ENCODE measurements at places on chromosomes 3 and 15. TPM values are rescaled to one million over a fixed set of nuclear protein-coding genes. Genes with fewer than 3 reads are reported as not detected.

DNA sequence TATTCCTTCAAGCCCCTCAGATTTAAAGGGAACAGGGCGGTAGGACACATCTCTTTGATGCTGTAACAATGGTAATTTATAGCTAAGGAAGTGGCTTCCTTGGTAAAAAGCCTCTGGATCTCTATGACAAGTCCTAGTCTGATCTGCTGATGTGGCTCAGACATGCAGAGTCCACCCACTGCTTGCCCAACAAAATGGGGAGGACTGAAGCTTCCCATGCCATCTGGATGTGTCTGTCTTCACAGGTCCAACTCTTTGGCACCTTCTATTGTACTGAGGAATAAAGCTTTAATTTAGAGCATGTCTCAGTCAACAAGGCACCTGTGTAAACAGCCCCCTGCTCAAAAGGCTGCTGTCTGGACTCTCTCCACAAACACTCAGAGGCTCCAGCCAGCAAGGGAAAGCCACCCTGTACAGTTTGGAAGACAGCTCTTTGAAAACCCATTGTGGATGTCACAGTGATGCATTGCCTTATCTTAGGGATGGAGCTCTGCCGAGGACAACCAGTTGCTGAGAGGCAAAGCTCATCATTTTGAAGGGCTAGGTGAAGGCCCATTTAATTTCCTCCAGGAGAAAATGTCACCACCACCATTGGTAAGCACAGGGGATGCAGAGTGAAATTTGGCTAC, 348.6 kb upstream of the GRM7 start:
- no peaks in the 10 kb centered on the region for H3K27me3 ChIP-seq
- H3K4me1 ChIP-seq: no peaks in the 10 kb centered on the region
- no peak overlapping the region for H3K4me3 ChIP-seq
- H3K27ac ChIP-seq: no peak overlapping the region
- DNase-seq: no peak
- H3K36me3 ChIP-seq: no peaks in the 10 kb centered on the region

GRCh38 chr15:75042730-75043508, 19.5 kb downstream of the PPCDC start:
- H3K4me3 ChIP-seq: no peak overlapping the region
- no peaks in the 10 kb centered on the region for H3K27me3 ChIP-seq
- H3K27ac ChIP-seq: peak overlapping the region; percentile 93
- peaks cover 18% of the 10 kb centered on the region for H3K4me1 ChIP-seq
- DNase-seq: peak; percentile 96

Gene SERINC4
- polyA plus RNA-seq: 0.34 TPM

DNA sequence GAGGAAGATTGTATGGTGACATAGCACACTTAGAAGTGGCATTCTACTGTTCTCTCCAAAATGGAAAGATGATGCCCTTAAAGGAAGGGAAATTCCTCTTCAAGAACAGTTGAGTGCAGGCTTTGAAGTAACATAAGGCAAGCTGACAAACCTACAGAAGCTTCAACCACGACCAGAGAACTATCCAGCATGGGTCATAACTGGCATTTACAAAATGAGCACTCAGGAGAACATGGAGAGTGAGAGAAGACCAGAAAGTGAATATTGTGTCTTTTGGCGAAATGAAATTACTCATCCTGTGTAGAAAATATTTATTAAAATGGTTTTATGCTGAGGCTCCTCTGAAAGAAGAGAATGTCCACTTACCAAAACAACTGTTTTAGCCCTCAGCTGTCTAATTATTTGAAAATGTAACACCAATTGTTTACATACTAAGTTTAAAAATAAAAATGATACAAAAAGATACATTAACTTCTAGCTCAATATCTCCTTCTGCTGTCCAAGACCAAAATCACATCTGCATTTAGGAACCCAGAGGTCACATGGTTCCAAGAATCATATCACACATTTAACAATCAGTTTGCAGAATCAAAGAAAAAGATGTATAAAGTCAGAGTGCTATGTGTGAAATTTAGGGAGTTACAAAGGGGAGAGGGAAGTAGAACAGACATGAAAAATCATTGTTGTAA, 216.9 kb downstream of the ATP8B4 start:
- no peak for DNase-seq
- no peaks in the 10 kb centered on the region for H3K4me1 ChIP-seq
- H3K27ac ChIP-seq: no peak overlapping the region
- H3K4me3 ChIP-seq: no peak overlapping the region
- H3K27me3 ChIP-seq: no peaks in the 10 kb centered on the region
- no peaks in the 10 kb centered on the region for H3K36me3 ChIP-seq

DNA sequence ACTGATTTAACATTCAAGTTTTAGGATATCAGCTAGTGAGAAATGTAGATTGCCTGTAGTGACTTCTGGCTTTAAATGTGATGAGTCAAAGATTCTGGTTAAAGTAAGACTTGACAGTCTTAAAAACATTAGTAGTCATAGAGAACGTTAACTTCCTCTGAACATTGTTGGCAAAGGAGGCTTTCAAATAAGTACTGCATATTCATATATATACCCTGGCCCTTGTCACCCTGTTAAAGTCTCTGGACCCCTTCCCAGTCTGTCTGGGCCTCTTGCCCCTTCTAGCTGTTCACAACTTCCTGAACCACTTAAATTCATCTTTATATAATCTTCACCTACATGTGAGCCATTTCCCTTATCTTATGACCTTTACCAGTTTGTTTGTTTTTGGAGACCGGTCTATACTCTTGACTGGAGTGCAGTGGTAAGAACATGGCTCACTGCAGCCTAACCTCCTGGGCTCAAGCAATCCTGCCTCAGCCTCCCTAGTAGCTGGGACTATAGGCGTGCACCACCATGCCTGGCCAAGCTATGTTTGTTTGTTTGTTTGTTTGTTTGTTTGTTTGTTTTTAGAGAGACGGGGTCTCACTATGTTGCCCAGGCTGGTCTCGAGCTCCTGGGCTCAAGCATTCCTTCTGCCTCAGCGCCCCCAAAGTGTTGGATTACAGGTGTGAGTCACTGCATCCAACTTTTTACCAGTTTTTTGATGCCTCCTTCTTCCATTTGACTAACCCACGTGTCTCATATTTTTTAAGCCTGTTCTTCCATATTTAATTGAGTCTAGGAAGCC, 64.4 kb upstream of the CRTC3 start:
- peaks cover 9% of the 10 kb centered on the region for H3K36me3 ChIP-seq
- H3K27me3 ChIP-seq: no peaks in the 10 kb centered on the region
- H3K4me3 ChIP-seq: no peak overlapping the region
- H3K4me1 ChIP-seq: peaks cover 3% of the 10 kb centered on the region

GRCh38 chr15:38065721-38066345, 131.4 kb downstream of the TMCO5A start:
- H3K4me1 ChIP-seq: peaks cover 22% of the 10 kb centered on the region
- no peak overlapping the region for H3K27ac ChIP-seq
- no peak for DNase-seq
- H3K27me3 ChIP-seq: no peaks in the 10 kb centered on the region

DNA sequence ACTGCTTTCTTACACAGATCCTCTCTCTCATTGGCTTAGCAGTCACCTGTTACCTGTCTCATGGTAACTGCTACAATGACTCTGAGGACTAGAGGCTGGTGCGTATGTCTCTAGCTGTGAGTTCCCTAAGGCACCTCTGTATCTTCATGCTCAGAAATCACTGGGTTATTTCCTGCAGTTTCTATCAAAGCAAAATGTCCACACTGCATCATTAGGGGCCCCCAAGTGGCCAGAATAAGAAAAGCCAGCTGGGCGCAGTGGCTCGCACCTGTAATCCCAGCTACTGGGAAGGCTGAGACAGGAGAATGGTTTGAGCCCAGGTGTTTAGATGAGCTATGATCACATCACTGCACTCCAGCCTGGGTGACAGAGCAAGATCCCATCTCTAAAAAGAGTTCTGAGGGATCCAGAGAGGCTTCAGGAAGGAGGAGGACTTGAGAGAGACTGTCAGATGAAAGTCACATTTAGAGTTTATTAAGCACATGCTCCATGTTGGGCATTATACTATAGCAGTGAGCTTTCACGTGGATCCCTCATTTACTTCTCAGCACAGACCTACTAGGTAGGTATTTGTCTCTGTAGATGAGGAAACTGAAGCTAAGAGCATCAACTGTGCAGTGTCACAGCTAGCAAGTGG, 2.3 kb upstream of the VPS18 start:
- no peak overlapping the region for H3K27ac ChIP-seq
- peaks cover 2% of the 10 kb centered on the region for H3K4me1 ChIP-seq
- H3K36me3 ChIP-seq: no peaks in the 10 kb centered on the region
- H3K4me3 ChIP-seq: no peak overlapping the region
- H3K27me3 ChIP-seq: no peaks in the 10 kb centered on the region

DNA sequence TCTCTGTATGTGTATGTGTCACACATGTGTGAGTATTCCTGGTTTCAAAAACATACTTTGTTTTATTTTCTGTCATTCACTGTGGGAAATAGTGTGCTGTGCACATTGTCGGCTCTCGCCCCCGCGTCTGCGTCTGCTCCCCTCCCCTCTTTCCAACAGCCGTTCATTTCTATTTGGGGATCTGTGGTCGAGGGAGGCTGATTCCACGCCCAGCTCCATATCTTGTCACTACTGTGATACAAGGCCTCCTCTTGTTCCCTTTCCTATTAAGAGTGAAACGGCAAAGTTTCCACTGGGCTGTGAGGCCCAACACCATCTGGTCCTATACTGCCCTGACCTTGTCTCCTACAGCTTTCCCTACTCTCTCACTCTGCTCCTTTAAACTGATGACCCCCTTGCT, 172.5 kb upstream of the LRIG1 start:
- no peaks in the 10 kb centered on the region for H3K36me3 ChIP-seq
- H3K4me1 ChIP-seq: no peaks in the 10 kb centered on the region

- no peak overlapping the region for H3K27ac ChIP-seq
- no peak overlapping the region for H3K4me3 ChIP-seq
- H3K27me3 ChIP-seq: no peaks in the 10 kb centered on the region
- no peaks in the 10 kb centered on the region for H3K36me3 ChIP-seq
- no peak for DNase-seq
Observed at GRCh38 chr3:43017004-43017403, 37.9 kb downstream of the GASK1A start.

GRCh38 chr15:29470794-29471193, 201.2 kb upstream of the NSMCE3 start:
- no peak overlapping the region for H3K4me3 ChIP-seq
- H3K36me3 ChIP-seq: no peaks in the 10 kb centered on the region

Gene CFAP100
- not detected for polyA plus RNA-seq

Gene PRSS50
- polyA plus RNA-seq: 3.7 TPM

DNA sequence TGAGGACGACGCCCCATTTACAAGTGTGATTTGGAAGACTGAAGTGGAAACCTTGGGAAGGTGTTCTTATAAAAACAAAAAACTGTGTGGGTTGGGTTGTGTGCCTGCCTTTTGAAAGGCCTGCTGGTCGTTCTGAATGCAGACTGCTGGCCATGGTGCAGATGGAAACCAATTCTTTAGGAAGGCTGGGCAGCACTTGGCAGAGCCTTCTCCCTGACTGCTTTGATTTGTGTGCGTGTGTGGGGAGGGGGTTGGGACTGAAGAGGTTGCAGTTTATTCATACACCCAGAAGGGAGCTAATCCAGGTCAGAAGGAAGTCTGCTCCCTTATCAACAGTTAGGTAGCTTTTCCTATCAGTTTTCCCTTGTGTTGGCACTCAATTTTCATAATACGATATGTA, 288.7 kb downstream of the SOX2 start:
- no peak overlapping the region for H3K4me3 ChIP-seq
- no peak overlapping the region for H3K27ac ChIP-seq
- H3K27me3 ChIP-seq: no peaks in the 10 kb centered on the region
- no peak for DNase-seq

- H3K27me3 ChIP-seq: no peaks in the 10 kb centered on the region
- no peak overlapping the region for H3K27ac ChIP-seq
- no peak for DNase-seq
- no peak overlapping the region for H3K4me3 ChIP-seq
- H3K4me1 ChIP-seq: peaks cover 2% of the 10 kb centered on the region
- H3K36me3 ChIP-seq: no peaks in the 10 kb centered on the region
Observed at GRCh38 chr3:119697394-119697793, 5.4 kb upstream of the CFAP91 start.

DNA sequence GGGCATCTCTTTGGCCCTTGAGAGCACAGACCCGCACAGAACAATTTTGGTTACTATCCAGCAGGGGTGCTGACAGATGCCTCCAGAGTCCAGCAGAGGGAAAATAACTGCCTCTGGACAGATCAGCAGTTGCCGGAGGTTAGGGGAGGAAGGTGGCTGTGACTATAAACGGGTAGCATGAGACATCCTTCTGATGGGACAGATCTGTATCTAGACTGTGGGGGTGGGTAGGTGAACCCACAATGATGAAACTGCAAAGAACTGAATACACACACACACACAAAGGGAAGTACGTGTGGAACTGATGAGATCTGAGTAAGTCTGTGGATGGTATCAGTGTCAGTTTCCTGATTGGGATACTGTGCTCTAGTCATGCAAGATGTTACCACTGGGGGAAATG, 21.2 kb downstream of the ADAMTS7 start:
- H3K27ac ChIP-seq: no peak overlapping the region
- no peaks in the 10 kb centered on the region for H3K4me1 ChIP-seq
- no peaks in the 10 kb centered on the region for H3K36me3 ChIP-seq

GRCh38 chr3:120420928-120421551, 29.8 kb downstream of the FSTL1 start:
- peaks cover 2% of the 10 kb centered on the region for H3K36me3 ChIP-seq
- H3K27me3 ChIP-seq: no peaks in the 10 kb centered on the region
- peak overlapping the region; percentile 75 for H3K27ac ChIP-seq
- H3K4me3 ChIP-seq: no peak overlapping the region

DNA sequence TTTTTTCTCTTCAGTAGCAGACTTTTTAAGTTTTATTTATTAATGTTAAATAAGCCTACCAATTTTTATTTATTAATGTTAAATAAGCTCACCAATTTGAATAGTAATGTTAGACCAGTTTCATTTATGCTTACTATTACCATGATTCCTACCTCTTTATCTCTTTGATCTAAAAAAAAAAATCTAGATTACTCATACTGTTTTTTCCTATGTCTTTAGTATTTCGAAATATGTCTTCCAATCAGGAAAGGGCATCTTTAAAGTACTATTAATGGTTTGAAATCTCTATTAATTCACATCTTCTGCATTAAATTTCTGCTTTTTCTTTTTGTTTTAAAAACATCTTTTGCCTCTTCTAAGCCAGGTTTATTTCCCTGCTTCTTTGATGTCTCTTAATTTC, 27.5 kb upstream of the MAPKBP1 start:
- H3K36me3 ChIP-seq: peaks cover 35% of the 10 kb centered on the region
- no peak overlapping the region for H3K27ac ChIP-seq
- no peaks in the 10 kb centered on the region for H3K27me3 ChIP-seq
- no peak for DNase-seq
- H3K4me3 ChIP-seq: no peak overlapping the region

DNA sequence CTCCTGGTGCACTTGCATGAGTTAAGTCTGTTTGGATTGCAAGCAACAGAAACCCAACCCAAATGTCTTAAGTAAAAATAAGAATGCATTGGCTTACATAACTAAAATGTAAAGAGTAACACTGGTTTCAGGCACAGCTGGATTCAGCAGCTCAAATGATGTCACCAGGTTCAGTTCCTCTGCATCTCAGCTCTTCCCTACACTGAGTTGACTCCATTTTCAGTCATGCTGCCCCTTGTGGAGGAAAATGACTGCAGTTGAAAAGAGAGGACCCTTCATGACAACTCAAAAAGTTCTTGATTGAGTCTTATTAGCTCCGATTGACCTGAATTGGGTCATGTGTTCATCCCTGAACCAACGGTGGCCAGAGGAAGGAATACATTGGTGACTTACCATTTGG, 138.5 kb upstream of the ABI3BP start:
- no peaks in the 10 kb centered on the region for H3K27me3 ChIP-seq
- no peaks in the 10 kb centered on the region for H3K36me3 ChIP-seq
- no peaks in the 10 kb centered on the region for H3K4me1 ChIP-seq
- H3K4me3 ChIP-seq: no peak overlapping the region
- no peak for DNase-seq
